ENCODE measurements at places on chromosomes 1 and 21.

DNA sequence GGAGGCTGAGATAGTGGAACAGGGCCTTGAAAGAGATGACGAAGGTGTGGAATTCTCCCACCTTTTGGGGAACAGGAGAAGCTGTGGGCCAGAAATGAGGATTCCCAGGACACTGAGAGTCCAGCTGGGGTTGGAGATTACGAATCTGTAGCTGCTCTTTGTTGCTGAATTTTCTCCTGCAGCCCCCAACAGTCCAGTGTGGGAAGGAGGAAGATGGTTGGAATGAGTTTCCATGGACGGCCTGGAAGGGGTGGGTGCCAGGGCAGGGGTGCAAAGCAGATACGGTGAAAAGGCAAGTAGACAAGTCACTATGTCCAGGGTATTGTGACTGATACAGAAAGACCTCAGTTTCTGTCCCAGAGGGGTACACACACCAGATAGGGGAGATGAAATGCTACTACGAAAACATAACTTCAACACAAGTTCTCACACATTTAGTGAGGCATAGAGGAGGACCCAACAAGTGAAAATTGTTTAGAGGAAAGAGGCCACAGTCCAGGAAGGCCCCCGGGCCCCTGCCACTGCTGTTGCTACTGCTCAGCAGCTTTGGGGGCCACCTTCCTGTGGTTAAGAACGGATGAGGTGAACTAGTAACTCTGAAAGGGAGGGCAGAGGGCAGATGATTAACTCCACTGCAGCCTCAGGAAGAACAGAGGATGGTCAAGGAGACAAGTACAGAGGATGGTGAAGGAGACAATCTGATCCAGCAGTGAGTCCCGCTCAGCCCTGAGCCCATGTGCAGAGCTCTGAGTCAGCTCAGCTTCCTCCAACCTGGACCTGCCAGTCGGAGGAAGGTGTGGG is 7.3 kb downstream of the CD244 start:
- no peak for DNase-seq

- DNase-seq, result no peak
Measured at GRCh38 chr1:205448540-205449253, 7.1 kb downstream of the BLACAT1 start.

DNA sequence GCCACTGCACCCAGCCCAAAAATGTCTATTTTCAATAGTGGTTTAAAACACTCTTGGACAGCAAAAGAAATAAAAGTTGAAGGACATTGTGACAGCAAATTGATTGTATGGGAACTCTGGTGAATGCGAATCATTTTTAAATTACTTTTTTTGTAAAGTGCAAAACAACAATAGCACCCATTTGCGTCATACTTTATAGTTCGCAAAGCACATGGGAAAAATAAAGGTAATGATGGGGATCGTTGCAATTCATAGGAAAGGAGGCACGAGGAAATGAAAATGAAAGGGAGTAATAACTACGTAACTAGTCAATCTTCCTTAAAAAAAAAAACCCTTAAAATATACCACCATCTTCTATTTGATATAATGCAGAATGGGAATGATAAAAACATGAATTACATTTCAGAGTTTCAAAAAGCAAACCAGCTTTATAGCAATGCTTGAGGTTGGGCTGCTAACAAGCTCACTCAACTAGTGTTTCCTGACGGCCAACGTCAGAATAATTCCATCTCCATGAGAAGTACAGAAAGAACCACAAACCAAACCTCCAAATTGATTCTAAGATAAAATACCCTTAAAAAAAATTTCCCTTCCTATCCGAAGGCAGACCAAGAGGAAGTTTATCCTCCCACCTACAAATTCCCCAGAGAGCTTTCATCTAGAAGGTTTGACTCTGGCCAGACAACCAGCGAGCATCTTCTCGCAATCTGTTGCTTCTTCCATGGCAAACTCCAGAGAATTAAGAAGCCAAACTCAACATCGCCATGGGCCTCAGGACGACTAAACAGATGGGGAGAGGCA is at the start of gene EDARADD:
Gene EDARADD, plus strand, starts transcription at position 606 of the 801 bp plus-strand sequence. Its CDS starts 159 bp downstream, at position 765.
- DNase-seq, result no peak

- DNase-seq, result no peak
Measured at GRCh38 chr1:222372221-222372620, 175.7 kb downstream of the HHIPL2 start.

DNA sequence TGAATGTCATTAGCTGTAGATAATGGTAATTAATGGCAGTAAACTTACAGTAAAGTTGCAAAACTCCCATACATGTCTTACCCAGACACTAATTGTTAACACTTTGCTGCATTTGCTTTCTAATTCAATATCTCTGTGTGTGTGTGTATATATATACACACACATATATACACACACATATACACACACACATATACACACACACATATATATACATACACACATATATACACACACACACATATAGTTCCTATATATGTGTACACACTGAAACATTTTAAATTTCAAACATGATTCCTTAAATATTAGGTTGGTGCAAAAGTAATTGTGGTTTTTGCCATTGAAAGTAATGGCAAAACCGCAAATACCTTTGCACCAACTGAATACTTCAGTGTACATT is 3.7 kb upstream of the EPHX1 start:
- no peak for DNase-seq

DNA sequence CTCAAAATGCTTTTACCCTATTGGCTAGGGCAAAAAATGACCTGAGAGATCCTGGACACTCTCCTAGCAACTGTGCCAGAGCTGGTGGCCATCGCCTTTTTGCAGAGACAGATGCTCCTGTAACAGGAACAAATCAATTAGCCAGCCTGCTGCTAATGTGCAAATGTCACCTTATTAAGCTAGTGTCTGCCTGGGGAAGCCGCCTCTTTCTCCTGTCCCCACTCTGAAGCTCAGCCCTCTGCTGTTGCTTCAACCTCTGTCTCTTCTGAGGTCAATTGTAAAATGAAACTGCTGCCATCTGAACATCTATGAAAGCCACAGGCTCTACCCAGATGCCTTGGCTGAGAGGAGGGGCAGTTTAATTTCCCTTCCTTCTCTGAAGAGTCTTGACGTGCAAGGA is 85.5 kb upstream of the CACNA1E start:
- no peak for DNase-seq

DNA sequence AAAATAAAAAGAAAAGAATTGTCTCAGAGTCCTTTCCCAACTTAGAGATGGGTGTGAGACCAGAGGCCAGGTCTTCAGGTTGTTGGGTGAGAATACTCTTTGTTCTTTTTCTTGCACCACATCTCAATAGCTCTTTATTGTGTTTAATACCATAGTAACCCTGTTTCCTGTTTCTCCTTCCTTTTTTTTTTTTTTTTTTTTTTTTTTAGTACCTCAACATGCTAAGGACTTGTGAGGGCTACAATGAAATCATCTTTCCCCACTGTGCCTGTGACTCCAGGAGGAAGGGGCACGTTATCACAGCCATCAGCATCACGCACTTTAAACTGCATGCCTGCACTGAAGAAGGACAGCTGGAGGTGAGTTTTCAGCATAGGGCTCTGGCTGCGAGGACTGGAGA is 24.4 kb downstream of the CELF3 start:
- DNase-seq, result no peak

- DNase-seq, result no peak
Measured at GRCh38 chr1:20593756-20594155, 4.9 kb downstream of the CDA start.

DNA sequence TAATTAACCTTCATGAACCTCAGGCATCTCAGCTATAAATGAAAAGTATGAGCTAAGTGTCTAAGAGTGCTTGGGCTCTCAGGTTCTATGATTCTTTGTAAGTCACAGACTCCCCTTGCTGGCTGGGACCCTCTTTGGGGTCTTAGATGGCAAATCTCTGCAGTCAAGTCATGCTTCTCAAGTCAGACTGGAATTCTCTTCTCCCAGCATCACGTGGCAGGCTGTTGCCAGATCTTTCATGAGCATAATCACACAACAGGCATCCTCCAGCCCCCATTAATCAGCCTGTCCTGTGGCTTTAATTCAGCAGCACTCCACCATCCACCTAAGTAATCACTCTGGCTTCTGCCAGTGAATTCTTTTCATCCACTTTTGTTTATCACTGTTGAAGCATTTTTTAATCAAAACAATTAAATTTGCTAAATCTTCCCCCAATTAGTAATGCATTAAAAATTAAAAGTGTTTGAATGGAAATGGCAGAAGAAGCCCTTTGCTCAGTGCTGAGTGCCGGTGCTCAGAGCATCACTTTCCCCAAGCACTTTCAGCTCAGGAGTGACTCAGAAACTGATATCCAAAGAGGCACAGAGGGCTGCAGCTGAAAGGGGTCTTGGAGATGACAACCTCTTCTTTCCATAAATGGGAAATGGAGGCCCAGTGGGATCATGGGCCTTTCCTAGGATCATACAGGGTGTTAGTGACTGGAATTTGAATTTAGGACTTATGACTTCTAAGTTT is 50.2 kb downstream of the C8A start:
- DNase-seq, result no peak

- DNase-seq, result no peak
Measured at GRCh38 chr1:88394958-88395357, 289.1 kb upstream of the PKN2 start.

- DNase-seq, result no peak
Measured at GRCh38 chr1:248812736-248813425, 12.8 kb downstream of the SH3BP5L start.

DNA sequence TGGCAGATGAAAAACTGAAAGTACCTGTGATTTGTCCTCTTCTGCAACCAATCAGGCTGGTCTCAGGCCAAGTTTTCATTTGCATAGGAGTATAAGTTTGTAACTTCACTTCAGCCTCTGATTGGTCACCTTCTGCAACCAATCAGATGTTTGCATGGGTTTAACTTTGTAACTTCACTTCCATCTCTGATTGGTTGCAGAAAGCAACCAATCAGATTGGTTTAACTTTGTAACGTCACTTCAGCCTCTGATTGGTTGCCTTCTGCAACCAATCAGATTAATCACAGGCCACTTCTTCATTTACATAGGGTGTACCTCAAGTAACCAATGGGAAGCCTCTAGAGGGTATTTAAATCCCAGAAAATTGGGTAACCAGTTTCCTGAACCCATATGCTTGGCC is 18.9 kb upstream of the TUT4 start:
- peak; percentile 42 for DNase-seq

DNA sequence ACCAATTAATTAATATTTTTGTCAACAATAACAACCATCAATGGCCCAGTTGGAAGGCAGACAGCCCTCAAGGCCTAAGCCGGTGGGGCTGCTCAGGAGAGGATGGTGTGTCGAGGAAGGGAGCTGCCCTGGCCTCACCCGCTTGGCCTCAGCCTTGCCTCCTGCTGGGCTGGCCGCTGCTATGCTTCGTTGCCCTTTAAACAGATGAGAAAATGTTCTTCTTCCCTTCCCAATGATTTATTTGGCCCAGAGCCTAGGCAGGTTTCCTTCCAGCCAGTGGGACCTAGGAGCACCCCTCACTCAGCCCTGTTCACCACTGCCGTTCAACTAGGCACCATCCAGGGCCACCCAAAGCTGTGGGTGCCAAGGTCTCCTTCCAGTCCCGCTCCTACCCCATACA is 3.1 kb upstream of the ADGRB2 start:
- no peak for DNase-seq

GRCh38 chr1:182262425-182262824 is 129.2 kb downstream of the GLUL start:
- no peak for DNase-seq

DNA sequence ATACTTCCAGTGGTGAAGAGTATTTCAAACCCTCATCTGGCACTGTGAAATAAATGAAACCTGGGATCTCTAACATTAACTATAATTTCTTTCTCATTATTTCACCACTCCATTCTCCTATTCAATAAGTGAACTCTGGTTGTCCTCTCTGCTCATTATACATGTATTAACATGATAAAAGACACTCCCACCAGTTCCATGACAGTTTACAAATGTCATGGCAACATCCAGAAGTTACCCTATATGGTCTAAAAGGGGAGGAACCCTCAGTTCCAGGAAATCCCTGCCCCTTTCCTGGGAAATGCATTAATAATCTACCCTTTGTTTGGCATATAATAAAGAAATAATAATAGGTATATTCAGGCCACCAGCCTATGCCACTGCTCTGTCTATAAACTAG is 62.7 kb upstream of the BRINP3 start:
- DNase-seq, result peak; percentile 8

DNA sequence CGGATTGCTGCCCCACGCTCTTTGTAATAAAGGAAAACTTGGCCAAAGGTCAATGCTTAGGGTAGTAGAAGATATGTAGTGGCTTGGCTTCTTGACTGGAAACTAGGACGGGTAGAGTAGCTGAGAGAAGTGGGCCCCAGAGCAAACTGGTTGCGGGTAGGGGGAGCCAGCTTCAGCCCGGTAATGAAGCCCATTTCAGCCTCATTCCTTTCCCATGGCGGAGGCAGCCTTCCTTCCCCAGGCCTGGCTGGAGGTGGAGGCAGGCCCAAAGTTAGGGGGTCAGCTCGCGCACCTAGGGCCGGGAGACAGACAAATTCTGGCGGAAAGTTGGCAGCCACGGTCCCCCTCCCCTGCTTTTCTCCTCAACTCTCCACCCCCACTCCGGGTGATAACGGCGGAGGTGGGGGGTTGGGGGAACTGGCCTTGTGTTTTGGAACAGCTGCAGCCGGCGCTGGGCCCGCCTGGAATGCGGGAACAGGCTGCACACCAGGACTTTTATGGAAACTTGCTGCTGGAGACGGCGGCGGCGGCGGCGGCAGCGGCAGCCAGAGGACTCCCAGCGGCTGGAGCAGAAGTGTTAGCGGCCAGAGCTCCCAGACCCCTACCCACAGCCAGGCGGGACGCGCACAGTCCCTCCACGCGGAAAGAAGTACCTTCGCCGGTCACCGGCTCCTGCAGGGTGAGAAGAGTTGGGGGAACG is at the start of gene NEXN:
Gene NEXN, plus strand, starts transcription at position 544 of the 700 bp plus-strand sequence. CDS start 27,483 bp downstream, outside the sequence.
- DNase-seq, result peak; percentile 18

DNA sequence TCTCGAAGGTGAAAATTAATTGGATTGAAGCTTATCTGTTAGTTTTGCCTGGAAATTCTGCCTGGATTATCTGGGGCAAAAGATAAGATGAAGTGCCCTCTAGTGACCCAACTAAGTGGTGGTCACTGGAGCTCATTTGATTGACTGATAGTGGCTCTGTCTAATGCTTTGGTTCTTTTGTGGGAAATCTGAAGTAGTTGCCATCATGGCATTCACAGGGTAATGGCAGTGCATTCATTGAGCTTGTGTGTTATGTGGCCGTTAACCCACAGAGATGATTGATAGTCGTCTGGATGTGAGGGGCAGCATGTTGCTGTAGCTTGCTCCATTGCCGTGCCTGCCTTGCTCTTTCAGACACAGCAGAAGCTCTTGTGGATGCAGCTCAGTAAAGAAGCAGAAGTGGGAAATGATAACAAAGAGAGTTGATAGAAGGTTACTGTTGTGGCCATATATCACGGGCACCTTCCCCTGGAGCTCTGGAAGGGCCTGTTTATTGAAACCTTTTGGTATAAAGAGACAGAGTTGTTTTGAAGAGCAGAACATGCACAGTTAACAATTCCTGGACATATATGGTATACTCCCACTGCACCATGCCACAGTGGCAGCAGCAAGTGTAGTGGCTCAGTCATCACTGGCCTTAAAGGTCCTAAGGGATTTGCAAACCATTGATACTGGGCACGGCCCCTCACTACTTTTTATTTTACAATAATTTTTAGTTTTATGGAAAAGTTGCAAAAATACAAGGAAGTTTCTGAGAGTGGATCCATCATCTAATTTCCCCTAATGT is 42.0 kb downstream of the CXADR start:
- peak; percentile 65 for DNase-seq

- no peak for DNase-seq
Measured at GRCh38 chr1:95582191-95582590, 348.2 kb downstream of the RWDD3 start.

- no peak for DNase-seq
Measured at GRCh38 chr1:99768104-99768503, 1.7 kb upstream of the FRRS1 start.

GRCh38 chr21:34911360-34911759 is 137.7 kb downstream of the RUNX1 start:
- no peak for DNase-seq

GRCh38 chr1:174204697-174205308 is 45.5 kb downstream of the RABGAP1L start:
- DNase-seq, result peak; percentile 16

All from SK-MEL-5 (cell line).